ENCODE measurements at places on chromosomes 2 and 18. TPM values are rescaled to one million over a fixed set of nuclear protein-coding genes. Genes with fewer than 3 reads are reported as not detected.

The SERPINB3 gene
- total RNA-seq, result not detected

The DSC2 gene
- not detected for total RNA-seq

The TMEM87B gene
- 16.0 TPM for total RNA-seq

The EMILIN2 gene
- 25.4 TPM for total RNA-seq

The SPHKAP gene
- not detected for total RNA-seq

The SRD5A2 gene
- total RNA-seq, result not detected

The KLHL29 gene
- 0.15 TPM for total RNA-seq

The CHRNG gene
- total RNA-seq, result not detected

Measured in activated CD8-positive, alpha-beta memory T cell treated with anti-CD3 and anti-CD28 coated beads for 36 hours (primary cell).